ENCODE measurements at places on chromosomes 5 and 9.
A peak's percentile ranks its signal among the peaks of the same experiment; 100 is the strongest.

DNA sequence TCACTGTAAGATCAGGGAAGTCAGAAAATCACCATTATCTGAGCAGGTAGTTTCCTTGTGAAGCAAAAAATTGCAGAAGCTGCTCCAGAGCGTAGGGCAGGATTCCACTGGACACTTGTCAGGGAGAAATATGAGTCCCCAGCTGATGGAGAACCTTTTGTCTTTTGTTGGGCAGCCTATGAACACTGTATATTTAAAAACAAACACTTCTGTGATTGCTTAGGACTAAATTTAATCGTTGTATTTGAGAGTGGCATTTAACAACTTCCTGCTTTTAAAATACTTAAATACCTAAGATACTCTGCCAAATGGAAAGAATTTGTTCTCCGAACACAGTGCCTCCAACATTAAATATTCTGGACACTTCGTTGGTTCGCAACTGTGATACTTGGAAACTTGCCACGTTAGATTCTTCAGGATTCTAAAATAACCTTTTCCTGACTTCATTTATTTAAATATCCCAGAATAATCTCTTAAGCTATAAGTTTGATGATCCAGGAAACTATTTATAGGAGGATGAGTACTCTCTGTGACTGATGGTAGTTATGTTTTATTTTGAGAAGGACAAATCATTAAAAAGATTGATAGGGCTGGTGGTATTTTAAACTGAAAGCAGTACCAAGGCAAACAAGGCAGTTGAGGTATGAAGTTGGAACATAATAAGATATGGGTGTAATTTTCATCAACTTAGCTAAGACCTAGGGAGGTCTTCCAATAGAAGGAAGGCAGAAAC, 2.7 kb upstream of the HSPA4 start:
- DNase-seq = no peak

GRCh38 chr5:108634010-108634616, 113.6 kb upstream of the FER start:
- DNase-seq = no peak

DNA sequence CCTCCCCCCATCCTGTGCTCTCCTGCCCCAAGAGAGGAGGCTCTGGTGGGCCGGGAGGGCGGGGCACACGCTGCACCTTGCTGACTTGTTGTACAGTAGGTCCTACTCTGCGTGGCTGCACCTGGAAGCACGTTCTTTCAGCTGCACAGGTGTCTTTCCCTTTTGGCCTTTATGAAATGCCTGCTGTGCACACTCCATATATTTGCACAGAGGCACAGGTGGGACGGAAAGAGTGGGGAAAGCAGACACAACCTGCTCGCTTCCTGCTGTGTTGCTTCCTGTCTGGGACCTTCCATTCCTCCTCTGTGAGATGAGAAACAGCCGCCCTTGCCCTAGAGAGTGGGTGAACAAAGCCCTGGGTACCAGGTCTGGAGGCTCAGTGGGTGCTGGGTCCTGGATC, 4.8 kb downstream of the USP20 start:
- DNase-seq = no peak

GRCh38 chr9:131436865-131437271, 43.0 kb downstream of the PRRC2B start:
- DNase-seq = no peak

- DNase-seq = no peak
Observed at GRCh38 chr9:69905286-69905685, 84.7 kb downstream of the CFAP95 start.

DNA sequence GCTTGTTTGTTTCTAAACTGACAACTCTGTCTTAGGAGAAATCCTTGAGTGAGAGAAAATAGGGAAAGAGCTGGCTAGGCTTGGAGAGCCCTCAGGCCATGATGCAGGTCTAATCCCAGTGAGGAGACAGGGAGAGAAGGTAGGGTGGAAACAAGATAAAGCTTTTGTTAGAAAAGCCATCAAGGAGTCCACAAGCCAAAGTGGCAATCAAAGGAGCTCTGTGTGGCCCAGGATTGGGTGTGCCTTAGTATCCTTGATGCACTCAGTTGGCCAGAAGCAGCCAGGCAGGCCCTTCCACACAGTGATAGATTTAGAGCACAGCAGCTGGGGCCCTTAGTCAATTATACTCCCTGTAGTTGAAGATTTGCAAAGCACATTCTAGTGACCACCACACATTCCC, 73.9 kb downstream of the ALDH7A1 start:
- no peak for DNase-seq

- no peak for DNase-seq
Observed at GRCh38 chr9:106228861-106229260, 534.5 kb downstream of the TMEM38B start.

- DNase-seq = no peak
Observed at GRCh38 chr9:114287763-114288192, 35.1 kb upstream of the ORM1 start.

- no peak for DNase-seq
Observed at GRCh38 chr9:124330011-124330697, 72.4 kb downstream of the NEK6 start.

GRCh38 chr9:37408933-37409710, 13.4 kb upstream of the GRHPR start:
- DNase-seq = peak; percentile 43

DNA sequence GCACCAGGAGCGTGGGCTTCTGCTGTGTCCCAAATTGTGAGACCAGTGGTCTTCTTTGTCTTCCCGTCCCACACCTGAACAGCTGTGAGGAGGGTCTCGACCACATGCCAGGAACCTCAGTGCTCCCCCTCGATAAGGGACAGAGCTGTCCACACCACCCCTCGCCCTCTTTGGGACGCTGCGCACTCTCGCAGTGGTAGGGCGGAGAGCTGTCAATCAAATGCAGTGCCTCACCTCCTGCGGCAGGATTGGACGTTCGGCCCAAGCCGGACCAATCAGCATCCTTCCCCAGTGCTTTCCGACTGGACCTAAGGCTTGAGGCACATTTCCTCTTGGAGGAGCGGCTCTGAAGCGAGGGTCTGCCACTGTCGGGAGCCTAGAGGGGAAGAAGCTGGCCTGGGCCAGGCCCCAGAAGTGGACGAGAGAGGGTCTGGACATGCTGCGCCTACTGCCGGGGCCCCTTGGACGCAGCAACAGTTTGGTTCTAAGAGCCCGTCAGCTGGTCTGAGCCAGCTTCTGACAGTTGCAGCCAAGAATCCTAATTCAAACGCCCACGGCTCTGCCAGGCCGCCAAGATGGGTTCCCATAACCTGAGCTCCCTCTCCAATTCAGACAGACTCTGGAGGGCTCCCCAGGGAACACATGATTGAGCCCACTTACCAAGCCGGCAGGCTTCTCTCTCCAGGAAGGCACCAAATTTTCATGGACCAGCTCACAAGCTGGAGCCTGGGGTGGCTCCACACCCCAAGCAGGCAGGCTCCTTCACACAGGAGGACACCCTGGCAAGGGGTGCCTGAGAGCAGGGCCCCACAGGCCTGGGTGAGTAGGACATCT, 28.1 kb upstream of the ADAMTS2 start:
- no peak for DNase-seq

GRCh38 chr5:107389775-107390148, 281.0 kb downstream of the EFNA5 start:
- no peak for DNase-seq

- DNase-seq = no peak
Observed at GRCh38 chr9:70121818-70122436, 78.3 kb downstream of the MAMDC2 start.

GRCh38 chr9:105475302-105475701, 27.5 kb downstream of the FSD1L start:
- no peak for DNase-seq

DNA sequence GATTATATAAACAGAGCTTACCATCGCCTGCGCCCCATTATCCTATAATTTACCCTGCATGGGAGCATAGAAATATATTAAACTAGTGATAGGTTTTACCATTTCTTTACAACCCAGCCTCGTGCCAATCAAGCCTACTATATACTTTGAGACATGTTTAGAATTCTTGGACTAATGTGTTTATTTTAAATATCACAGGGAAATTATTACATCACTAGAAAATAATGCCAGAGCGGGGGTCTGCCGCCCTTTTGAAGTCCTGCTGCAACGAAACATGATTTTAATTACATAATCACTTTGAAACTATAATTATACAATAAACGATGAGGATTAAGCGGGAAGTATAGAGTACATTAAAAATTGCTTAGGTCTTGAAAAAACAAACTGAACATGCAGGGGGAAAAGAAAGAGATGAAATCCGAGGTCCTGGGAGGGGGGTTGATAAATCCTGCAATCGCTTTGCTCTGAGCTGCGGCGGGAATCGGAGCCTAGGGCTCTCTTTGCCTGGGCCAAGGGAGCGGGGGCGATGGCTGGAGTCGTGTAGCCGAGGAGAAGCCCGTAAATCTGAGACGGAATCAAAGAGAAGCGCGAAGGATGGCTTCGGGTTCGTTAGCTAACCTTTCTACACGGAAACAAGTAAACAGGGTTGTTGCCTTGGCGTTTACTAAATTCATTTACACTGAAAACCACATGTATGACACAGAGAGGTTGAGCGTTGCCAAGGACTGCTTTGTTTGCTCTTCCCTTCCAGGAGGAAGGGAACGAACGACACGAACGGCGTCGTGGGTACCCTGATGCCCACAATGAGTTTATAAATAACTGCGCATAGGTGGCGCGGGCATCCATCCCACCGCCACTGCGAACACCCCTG, 127.6 kb downstream of the TMEM174 start:
- no peak for DNase-seq

DNA sequence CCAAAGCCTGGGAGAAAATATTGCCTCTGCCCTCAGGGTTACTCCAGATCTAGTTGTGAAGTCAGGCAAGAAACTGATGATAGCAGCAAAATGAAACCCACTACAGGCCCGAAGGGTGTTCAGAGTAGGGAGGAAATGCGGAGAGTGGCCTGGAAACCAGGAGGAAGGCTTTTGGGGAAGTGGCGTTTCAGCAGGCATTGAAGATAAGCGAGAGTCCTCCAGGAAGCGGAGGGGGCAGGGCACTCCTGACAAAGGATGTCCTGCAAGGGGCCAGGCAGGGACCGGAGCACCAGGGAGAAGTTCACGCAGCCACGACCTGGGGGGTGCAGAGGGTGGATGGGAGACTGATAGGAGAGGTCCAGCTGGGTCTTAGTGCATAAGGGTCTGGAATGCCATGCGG, 7.8 kb upstream of the FOXI1 start:
- no peak for DNase-seq

GRCh38 chr5:176133289-176133870, 104.8 kb upstream of the SIMC1 start:
- peak; percentile 16 for DNase-seq

GRCh38 chr9:105355781-105356180, 92.1 kb upstream of the FSD1L start:
- no peak for DNase-seq

GRCh38 chr9:86485359-86485758, 131.1 kb upstream of the TUT7 start:
- DNase-seq = no peak

DNA sequence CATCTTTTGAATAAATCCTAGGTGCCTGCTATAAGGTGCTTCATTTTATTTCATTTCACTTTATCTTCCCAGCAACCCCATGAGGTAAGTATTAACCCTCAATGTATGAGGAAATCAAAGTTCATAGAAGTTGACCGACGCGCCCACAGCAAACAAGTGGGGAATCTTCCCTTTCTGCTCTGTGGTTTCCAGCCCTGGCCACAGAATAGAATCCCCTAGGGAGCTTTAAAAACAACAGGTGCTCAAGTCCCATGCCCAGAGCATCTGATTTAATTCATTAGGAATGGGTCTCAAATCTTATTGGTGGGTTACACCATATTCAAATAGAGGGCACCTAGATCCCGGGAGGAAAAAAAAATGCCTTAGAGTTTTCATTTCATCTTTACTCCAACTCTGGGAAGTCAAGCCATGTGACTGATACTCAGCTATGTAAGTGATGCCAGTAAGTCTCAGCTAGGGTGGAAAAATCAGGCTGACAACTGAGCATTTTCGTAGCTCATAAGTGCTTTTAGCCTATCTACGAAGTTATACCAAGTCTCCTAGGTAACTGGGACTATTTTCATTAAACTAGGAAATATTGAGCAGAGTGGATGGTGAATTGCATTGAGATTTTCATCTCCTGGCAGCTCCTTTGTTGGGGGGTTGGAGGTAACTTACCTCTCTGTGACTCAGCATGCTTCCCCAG, 353.4 kb upstream of the SLC30A5 start:
- DNase-seq = no peak

- DNase-seq = no peak
Observed at GRCh38 chr9:34362614-34363214, 14.0 kb downstream of the MYORG start.

DNA sequence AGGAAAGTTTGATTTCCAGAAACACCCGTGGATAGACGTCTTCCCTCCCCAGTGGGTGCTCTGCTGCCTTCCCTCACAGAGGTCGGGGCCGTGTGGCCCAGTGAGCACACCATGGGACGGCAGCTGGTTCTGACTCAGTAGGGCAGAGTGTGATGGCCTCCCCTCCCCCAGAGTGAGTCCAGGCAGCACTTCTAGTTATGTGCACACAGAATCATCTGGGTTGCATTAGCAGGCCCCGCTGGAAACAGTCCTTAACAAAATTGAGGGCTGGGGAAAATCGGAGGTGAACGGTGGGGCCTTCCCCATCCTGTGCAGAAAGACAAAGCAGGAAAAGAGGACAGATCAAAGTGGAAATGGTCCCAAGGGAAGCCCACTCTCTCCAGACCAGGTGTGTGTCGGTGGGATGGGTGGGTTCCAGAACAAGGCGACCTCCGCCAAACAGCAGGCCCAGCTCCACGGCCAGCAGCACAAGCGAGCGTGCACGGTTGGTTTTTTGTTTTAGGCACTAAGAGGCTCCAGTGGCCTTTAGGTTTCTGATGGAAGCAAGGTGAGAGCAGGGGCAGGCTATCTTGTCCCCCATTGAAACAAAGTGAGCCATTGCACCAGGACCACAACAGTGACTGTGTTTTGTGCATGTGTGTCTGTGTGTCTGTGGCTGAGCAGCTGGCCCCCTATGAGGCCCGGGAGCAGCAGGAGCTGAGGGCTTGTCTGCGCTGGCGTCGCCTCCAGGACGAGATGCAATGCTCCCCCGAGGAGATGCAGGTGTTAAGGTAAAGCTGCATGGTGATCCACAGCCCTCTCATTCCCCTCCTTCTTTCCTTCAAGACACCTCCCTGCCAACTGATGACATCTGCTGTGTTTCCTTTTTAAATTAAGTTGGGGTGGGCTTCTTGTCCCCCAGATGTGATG, 201.5 kb downstream of the AOPEP start:
- no peak for DNase-seq

DNA sequence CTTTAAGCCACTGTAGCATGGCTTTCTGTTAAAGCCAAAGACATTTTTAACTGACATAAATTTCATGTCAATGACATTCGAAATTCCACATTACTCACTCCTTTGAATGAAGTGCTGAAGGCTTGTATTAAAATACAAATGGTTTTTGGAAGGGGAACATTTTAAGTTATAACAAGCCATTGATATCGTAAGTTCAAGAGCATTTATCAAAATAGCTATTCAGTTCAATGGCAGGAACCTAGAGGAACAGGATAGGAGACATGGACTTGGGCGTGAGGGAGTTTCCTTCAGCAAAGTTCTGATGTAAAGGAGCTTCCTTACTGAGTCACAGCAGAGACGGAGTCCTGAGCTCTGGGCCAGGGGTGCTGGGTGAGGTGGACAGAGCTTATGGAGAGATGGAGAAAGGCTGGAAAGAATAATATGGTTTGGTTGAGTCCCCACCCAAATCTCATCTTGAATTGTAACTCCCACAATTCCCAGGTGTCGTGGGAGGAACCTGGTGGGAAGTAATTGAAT, 631.8 kb downstream of the BNC2 start:
- no peak for DNase-seq

- DNase-seq = no peak
Observed at GRCh38 chr5:169258372-169259000, 42.5 kb downstream of the SLIT3 start.

GRCh38 chr9:115275753-115276152, 157.8 kb upstream of the TNC start:
- DNase-seq = no peak
